ENCODE measurements at places on chromosomes 5 and 9. TPM values are rescaled to one million over a fixed set of nuclear protein-coding genes. Genes with fewer than 3 reads are reported as not detected.

The PHF24 gene
- 44.8 TPM for polyA plus RNA-seq

The SCGB3A2 gene
- not detected for polyA plus RNA-seq

The FST gene
- 9.3 TPM for polyA plus RNA-seq

The MEGF10 gene
- polyA plus RNA-seq, result 2.4 TPM

DNA sequence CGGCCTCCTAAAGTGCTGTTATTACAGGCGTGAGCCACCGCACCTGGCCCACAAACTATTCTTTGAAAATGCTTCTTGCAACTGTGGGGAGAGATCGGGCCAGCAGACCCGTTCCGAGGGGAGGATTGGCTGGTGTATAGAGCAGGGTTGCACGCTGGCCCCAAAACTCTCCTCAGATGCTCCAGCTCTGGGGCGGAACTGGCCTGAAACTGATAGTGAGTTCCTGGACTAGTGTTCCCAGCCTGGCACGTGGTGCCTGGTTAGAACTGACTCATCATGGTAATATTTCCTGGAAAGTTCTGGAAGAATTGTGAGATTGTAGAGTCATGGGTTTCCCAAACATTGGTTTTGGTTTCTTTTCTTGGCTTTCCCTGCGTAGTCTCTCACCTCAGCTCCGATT, 120.5 kb downstream of the FBXL7 start:
- H3K27ac ChIP-seq, result no peak overlapping the region
- H3K4me3 ChIP-seq, result no peak overlapping the region
- no peaks in the 10 kb centered on the region for H3K27me3 ChIP-seq
- no peak for DNase-seq
- no peaks in the 10 kb centered on the region for H3K36me3 ChIP-seq

- peaks cover 29% of the 10 kb centered on the region for H3K4me1 ChIP-seq
- H3K27ac ChIP-seq, result peak overlapping the region; percentile 99
- H3K36me3 ChIP-seq, result no peaks in the 10 kb centered on the region
- H3K27me3 ChIP-seq, result no peaks in the 10 kb centered on the region
- peak; percentile 54 for DNase-seq
- H3K4me3 ChIP-seq, result peak overlapping the region; percentile 98
Observed at GRCh38 chr5:115544043-115544435, 536 bp downstream of the FEM1C start.

DNA sequence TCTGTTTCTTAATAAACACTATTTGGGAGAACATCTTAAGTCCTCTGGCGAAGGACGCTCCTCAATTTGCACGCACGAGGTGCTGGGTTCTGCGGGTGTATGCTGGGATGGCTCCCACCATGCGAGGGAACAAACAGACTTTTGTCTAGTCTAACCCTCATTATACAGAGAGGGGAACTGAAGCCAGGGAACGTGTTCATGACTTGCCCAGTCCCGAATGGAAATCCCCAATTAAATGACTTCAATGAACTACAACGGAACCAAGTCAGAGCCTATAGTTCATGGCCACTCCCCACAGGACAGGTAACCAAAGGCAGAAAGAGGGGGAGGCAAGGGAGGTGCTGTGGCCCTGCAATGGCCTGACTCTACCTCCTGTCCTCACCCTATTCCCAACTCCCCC, 9.3 kb downstream of the TLE1 start:
- no peaks in the 10 kb centered on the region for H3K36me3 ChIP-seq
- no peak overlapping the region for H3K4me3 ChIP-seq
- no peaks in the 10 kb centered on the region for H3K27me3 ChIP-seq
- H3K4me1 ChIP-seq, result no peaks in the 10 kb centered on the region

GRCh38 chr9:69388596-69388995, 63.6 kb downstream of the ENTREP1 start:
- H3K4me3 ChIP-seq, result no peak overlapping the region
- H3K27me3 ChIP-seq, result no peaks in the 10 kb centered on the region
- H3K36me3 ChIP-seq, result no peaks in the 10 kb centered on the region
- no peaks in the 10 kb centered on the region for H3K4me1 ChIP-seq
- no peak for DNase-seq

GRCh38 chr5:139690064-139690802, 42.1 kb downstream of the CXXC5 start:
- H3K27me3 ChIP-seq, result no peaks in the 10 kb centered on the region
- no peak overlapping the region for H3K27ac ChIP-seq
- no peaks in the 10 kb centered on the region for H3K36me3 ChIP-seq

DNA sequence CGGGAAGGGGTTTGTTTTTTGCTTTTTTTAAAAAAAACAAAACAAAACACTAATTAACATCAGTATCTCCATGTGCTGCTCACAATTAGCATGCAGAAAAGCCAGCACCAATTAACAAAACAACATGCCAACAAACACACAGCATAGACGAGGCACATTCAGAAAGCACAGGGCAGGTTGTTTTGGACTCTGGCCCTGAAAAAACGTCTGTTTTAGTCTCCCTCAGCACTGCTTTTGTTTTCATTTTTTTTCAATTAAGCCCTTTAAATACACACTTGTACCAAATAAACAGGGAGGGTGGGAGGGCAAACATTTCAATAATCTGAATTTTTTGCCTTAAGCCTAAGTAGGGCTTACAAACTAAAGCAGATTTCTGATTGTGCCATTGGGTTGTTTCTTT, 309.6 kb downstream of the DTWD2 start:
- no peaks in the 10 kb centered on the region for H3K27me3 ChIP-seq
- no peak for DNase-seq
- no peak overlapping the region for H3K27ac ChIP-seq
- no peaks in the 10 kb centered on the region for H3K4me1 ChIP-seq

DNA sequence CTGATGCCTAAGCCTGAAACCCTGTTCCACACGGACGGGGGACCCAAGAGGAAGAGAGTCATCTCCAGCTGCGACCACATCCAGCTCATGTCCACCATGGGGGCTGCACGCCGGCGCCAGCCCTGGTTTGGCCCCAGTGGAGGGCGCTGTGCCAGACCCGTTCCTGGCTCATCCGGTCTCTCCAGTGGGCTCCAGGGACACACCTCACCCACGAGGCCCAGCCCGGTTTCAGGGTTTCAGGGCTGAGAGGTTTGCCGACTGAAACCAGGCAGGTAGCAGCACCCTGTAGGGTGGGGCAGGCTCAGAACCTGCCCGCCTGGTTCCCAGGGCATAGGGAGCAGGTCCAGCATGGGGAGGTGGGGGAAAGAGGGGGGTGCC, 71.4 kb upstream of the STXBP1 start:
- H3K36me3 ChIP-seq, result no peaks in the 10 kb centered on the region
- H3K27me3 ChIP-seq, result no peaks in the 10 kb centered on the region
- no peak for DNase-seq
- peak overlapping the region; percentile 65 for H3K27ac ChIP-seq
- no peak overlapping the region for H3K4me3 ChIP-seq

DNA sequence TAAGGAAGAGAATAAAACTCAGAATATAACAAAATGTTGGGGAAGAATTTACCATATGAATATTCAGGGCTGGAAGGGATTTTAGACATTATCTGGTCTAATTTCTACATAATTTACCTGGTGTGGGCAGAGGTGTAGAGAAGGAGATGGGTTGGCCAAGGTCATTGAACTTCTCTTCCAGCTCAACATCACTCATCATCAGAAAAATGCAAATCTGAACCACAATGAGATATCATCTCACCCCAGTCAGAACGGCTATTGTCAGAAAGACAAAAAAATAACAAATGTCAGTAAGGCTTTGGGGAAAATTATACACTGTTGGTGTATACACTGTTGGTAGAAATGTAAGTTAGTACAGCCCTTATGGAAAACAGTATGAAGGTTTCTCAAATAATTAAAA, 121.7 kb downstream of the PTTG1 start:
- DNase-seq, result no peak
- H3K27me3 ChIP-seq, result no peaks in the 10 kb centered on the region
- no peak overlapping the region for H3K27ac ChIP-seq
- H3K4me3 ChIP-seq, result no peak overlapping the region
- H3K4me1 ChIP-seq, result no peaks in the 10 kb centered on the region
- no peaks in the 10 kb centered on the region for H3K36me3 ChIP-seq

DNA sequence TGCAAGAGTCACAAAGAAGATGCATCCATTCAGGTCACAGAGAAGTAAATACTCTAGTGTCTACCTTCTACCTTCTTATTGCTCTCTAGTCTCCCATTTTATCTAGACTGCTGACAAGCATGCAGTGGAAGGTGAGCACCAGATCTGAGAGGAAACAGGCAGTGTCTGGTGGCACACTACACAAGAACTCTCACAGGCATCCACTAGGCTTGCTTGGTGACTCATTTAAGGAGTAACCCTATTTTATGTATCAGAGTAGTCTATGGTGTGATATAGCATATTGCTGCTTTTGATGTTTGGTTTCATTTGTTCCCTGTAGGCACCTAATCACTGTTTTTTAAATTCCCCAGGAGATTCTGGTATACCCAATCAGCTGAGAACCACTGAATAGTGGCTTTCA, 1.6 kb upstream of the THBS4 start:
- H3K4me3 ChIP-seq, result no peak overlapping the region
- H3K36me3 ChIP-seq, result no peaks in the 10 kb centered on the region
- no peak for DNase-seq
- H3K4me1 ChIP-seq, result no peaks in the 10 kb centered on the region

DNA sequence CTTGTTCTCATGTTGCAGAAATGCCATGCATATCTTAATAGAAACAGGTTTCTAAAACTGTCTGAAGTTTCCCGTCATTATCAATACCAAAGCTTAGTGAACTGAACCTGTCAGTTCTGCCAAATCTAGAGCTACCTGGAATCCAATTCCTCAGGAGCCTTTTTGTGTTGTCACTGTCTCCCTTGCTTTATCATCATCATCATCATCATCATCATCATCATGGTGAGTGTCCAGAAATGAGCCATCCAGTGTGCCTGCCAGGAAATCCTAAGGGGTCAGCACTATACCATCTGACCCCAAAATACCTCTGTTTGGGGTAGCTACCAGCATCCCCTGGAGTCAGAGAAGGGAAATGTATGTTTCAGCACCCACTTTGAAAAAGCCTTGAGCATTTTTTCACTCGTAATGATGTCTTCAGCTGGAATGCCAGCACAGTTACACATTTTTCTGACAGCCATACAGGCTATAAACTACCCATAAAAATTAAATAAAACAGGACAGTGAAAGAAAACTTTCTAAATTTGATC, 150.3 kb downstream of the NR2F1-AS1 start:
- H3K36me3 ChIP-seq, result no peaks in the 10 kb centered on the region
- H3K4me1 ChIP-seq, result no peaks in the 10 kb centered on the region
- H3K27ac ChIP-seq, result no peak overlapping the region

GRCh38 chr9:125745018-125745417, 2.2 kb upstream of the PBX3 start:
- peaks cover 4% of the 10 kb centered on the region for H3K4me1 ChIP-seq
- no peak for DNase-seq
- H3K27me3 ChIP-seq, result no peaks in the 10 kb centered on the region
- H3K4me3 ChIP-seq, result no peak overlapping the region

DNA sequence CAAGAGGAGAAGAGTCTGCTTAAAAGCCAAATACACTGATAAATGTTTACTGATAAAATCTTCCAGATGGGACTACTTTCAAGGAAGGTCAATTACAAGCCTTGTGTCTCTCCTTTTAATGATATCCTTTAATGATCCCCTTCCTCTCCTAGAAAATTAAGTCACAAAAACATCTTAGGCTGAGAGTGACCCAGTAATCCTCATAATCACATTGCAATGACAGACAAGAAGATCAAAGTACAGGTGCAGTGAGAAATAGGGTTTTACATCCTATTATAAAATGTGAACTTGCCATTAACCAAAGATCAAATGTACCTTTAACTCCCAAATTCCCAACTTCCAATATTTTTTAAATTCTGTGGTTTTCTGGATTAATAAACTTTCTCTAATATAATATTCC, 514.8 kb downstream of the RAB3C start:
- H3K4me1 ChIP-seq, result no peaks in the 10 kb centered on the region
- no peak for DNase-seq
- no peaks in the 10 kb centered on the region for H3K27me3 ChIP-seq
- H3K27ac ChIP-seq, result no peak overlapping the region

DNA sequence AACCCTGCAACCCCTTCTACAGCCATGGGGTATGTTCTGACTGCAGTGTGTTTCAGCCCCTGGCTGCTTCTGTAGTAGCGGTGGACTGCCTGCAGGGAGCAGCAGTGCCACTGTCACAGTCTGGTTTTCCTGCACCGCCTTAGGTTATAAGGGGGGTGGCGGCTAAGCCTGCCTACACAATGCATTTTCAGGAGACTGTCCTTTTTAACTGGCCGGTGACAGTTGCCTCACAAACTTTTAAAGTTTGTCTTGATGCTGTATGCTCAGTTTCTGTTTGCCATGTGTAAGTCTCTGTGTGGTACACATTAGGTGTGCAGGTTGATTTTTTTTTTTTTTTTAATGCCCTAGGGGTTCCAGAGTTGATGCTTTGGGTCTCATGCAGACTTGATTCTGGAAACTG, 53.0 kb downstream of the NUP214 start:
- peaks cover 11% of the 10 kb centered on the region for H3K4me1 ChIP-seq
- no peak overlapping the region for H3K27ac ChIP-seq
- H3K4me3 ChIP-seq, result no peak overlapping the region
- H3K36me3 ChIP-seq, result no peaks in the 10 kb centered on the region
- H3K27me3 ChIP-seq, result no peaks in the 10 kb centered on the region
- DNase-seq, result peak; percentile 82

GRCh38 chr5:84758008-84758407, 373.3 kb upstream of the EDIL3 start:
- H3K27ac ChIP-seq, result no peak overlapping the region
- no peaks in the 10 kb centered on the region for H3K27me3 ChIP-seq
- DNase-seq, result no peak
- no peaks in the 10 kb centered on the region for H3K4me1 ChIP-seq
- no peaks in the 10 kb centered on the region for H3K36me3 ChIP-seq

- no peak for DNase-seq
- H3K4me3 ChIP-seq, result no peak overlapping the region
- peaks cover 43% of the 10 kb centered on the region for H3K4me1 ChIP-seq
- H3K27ac ChIP-seq, result peak overlapping the region; percentile 80
Observed at GRCh38 chr9:112495614-112496013, 9.0 kb downstream of the KIAA1958 start.

DNA sequence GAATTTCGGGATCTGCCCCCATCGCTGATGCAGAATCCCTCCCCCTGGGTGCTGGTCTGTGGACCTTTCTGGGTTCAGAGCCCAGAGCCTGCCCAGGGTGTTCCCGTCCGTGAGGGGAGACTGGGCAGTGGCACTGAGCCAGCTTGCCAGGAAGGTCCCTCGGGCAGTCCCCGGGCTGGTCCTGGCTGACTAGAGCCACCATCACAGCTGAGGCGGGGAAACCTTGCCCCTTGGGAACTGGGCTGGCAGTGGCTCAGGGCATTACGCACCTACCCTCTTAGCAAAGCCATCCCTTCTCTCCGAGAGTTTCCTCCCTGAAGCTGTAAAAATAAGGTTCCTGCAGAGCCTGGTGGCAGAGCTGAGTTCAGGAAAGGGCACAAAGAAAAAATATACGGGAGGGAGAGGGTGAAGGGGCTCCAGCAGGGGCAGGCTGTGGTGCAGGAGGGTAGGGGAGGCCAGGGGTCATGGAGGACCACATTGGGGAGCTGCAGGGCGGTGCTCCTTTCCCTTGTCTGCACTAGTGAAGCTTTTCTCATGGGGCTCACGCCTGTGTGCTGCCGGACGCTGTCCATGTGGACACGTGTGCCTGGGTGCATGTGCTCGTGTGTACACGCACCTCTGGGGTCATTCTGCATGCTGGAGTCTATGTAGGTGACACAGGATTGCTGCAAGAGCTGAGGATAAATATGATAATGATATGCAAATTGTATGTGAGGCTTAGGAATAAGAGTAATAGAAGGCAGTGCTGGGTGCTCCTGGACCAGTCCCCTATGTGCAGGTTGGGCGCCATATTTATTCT, 118.9 kb downstream of the LHX2 start:
- no peaks in the 10 kb centered on the region for H3K4me1 ChIP-seq
- no peak overlapping the region for H3K4me3 ChIP-seq
- no peak for DNase-seq
- H3K27me3 ChIP-seq, result no peaks in the 10 kb centered on the region
- H3K27ac ChIP-seq, result no peak overlapping the region

- no peak overlapping the region for H3K4me3 ChIP-seq
- DNase-seq, result no peak
- H3K27ac ChIP-seq, result no peak overlapping the region
- H3K27me3 ChIP-seq, result no peaks in the 10 kb centered on the region
- no peaks in the 10 kb centered on the region for H3K4me1 ChIP-seq
Observed at GRCh38 chr5:61051267-61051666, 106.3 kb downstream of the NDUFAF2 start.

All from testis (tissue), 5 donors.